Erythroblast (primary cell): ENCODE measurements at places on chromosomes 11 and 22.

DNA sequence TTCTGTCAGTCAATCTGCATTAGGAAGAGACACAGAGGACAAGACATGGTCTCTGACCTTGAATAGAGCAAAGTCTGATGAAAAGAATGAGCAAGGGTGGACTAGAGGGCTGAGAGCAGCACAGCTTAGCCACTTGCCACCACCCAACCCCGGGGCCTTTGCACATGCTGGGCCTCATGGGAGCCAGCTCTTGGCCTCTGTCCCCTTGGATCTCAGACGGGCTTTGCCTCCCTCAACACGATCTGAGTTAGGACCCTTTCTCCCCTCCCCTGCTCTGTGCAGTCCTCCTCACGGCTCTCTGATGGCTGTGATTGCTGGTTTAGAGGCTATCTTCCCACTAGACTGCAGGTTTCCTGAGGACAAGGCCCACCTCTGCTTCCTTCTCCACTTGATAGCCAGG is 131.6 kb upstream of the B3GAT1 start:
- DNase-seq = no peak

- DNase-seq = no peak
Measured at GRCh38 chr11:72700146-72700545, 25.9 kb upstream of the PDE2A start.

DNA sequence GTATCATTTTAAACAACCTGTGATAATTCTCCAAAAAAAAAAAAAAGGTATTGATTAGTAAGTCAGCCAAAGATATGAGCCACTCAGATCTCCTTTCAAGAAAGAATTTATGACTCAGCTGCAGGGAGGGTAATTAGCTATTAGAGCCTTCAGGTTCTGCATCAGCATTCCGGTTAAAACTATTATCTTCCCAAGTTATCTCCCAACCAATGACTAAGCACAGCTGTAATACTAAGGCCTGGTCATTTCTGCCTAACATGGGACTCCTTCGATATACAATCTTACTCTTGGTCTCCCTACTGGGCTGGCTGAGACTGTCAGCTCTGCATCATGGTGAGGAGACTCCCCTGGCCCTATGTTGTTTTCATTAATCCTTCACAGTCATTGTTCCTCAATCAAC is 60.4 kb downstream of the SBF2 start:
- DNase-seq = no peak

- DNase-seq = peak; percentile 36
Measured at GRCh38 chr22:39148727-39149535, 3.5 kb downstream of the CBX7 start.
